ENCODE measurements at places on chromosomes 13 and 19.

- no peak for DNase-seq
These were observed 49.4 kb downstream of the FAM124A start for GRCh38 chr13:51271528-51272085.

DNA sequence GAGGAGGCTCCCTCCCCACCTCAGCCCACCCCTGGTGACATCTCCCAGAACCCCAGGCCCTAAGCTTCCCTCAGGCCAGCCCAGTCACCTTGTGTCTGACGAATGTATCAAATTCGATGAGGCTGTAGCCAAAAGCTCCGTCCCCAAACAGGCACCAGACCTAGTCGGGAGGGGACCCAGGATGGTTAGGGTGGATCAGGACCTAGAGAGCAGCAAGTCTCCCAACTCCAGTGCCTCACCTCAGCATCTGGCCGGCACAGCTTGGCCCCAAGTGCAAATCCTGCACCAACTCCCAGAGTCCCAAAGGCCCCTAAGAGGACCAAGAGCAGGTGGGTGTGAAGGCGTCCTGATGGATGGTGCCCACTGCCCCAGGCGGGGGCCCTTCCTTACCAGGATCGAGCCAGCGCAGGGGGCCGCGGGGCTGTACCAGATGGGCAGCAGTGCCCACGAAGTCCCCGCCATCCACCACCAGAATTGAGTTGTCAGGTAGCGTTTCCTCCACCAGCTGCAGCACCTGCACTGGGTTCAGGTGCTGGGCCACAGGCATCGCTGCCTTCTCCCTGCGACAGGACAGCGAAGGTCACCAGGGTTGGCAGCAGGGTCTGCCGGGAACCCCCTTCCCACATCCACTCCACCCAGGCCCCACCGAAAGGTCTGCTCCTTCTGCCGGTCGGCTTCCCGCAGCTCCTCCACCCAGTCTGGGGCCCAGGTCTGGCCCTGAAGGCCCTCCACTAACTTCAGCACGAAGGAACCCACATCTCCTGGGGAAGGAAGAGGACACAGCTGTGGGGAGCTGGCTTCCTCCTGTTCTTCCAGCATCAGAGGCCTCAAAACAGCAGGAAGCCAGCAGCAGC is 8.8 kb downstream of the SYDE1 start:
- DNase-seq, result no peak

DNA sequence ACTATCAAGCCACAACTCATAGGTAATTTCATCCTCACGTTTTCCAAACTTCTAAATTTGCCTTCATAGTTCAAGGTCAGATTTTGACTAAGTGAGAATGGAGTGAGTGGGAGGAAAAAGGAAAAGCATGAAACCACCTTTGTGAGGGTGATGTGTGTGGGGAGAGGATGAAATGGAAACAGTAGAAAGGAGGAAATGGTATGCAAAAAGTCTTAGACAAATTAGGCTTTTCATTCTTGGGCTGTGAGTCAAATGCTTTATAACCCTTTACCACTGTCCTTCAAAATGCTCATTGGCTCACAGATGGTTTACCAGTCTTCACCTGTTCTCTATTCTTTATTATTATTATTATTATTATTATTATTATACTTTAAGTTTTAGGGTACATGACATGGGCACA is 127.2 kb downstream of the RAP2A start:
- no peak for DNase-seq

DNA sequence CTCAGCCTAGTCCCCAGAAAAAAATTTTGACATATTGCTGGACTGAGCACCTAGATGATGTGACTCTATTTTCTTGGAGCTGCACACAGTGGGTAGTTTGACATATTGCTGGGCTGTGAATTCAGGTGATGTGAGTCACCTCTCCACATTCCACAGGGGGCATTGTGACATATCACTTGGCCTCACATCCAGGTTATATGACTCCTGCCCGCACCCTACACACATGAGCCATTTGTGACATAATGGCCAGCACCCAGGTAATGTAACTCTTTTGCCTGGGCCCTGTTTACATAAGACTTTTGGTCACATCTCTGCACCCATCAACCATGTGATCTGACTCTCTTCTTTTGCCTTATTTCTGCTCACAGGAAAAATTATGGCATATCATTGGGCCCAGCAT is 55.1 kb upstream of the ZNF43 start:
- no peak for DNase-seq

DNA sequence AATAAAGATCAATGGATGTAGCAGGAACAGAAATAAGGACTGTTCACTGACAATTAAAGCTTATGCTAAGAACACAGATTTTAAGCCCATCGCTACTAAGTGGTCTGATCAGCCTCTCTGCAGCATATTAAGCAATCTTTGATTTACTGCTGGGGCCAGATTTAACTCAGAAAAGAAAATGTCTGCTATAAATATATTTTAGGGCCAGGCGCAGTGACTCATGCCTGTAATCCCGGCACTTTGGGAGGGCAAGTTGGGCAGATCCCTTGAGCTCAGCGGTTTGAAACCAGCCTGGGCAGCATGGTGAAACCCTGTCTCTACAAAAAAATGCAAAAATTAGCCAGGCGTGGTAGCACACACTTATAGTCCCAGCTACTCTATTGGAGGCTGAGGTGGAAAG is 43.0 kb downstream of the METTL21C start:
- peak; percentile 76 for DNase-seq

- no peak for DNase-seq
These were observed 525.1 kb upstream of the NBEA start for GRCh38 chr13:34416971-34417380.

DNA sequence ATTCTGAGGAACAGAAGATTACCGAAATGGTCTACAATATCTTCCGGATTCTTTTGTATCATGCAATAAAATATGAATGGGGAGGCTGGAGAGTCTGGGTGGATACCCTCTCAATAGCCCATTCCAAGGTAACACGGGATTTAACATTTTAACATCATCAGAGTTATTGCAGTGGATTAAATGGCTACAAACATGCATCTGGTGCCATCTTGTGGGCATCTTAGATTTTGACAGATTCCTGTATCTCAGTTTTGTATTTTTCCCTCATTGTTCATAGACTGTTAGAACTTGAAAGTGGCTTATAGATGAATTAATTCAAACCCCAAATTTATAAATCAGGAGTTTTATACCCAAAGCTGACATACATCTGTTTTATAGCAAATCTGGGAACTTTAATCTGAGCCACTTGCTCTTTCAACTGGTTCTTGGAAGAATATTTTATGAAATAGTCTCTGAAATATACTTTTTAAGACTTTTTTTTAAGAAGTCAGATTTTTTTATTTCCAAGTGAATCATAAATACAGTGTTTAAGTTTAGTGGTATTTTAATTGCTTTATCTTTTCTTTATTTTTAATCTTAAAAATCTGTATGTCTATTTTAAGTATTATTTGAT is 215.2 kb downstream of the NBEA start:
- peak; percentile 51 for DNase-seq

- no peak for DNase-seq
These were observed 2.4 kb downstream of the FGF21 start for GRCh38 chr19:48757741-48758144.

DNA sequence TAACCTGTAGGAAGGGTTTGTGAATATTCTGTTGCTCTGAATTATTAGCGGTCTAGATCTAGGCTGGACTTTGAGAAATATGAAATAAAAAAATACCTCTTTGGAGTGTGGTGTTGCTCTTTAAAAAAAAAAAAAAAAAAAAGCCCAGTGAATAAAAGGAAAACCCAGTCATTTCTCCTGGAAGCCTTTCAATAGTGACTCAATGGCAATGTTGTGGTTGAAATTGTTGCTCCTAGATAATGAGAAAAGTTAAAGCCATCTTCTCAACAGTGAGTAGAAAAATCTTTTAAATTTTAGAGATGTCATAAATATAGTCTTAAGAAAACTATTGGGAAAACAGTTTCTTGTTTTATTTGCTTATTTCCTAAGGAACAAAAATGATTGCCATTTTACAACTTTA is 135.3 kb downstream of the RFC3 start:
- DNase-seq, result no peak

- DNase-seq, result no peak
These were observed 20.7 kb downstream of the TBC1D4 start for GRCh38 chr13:75461314-75461713.

GRCh38 chr19:42762789-42763188 is 2.7 kb downstream of the PSG8 start:
- peak; percentile 4 for DNase-seq

DNA sequence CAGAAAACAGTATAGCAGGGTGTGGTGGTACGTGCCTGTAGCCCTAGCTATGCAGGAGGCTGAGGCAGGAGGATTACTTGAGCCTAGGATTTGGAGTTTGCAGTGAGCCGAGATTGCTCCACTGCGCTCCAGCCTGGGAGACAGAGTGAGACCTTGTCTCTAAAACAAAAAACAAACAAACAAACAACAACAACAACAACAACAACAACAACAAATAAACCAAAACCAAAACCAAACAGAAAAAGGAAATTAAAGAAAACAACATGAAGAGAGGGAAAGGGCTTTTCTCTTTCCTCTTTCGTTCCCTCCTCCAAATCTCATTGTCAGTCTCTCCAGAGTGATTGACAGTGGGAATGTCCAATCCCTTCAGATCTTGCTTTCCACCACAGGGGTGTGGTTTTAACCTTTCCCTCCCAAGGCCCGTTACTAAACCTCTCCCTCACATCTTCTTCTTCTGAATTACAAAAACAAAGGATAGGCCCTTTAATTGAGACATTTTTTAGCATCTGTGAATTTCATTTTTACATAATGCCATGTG is 341.2 kb downstream of the HS6ST3 start:
- no peak for DNase-seq

- DNase-seq, result no peak
These were observed 15.8 kb upstream of the MICU2 start for GRCh38 chr13:21619633-21620220.

- no peak for DNase-seq
These were observed 8.9 kb downstream of the CEBPA start for GRCh38 chr19:33293255-33294057.

DNA sequence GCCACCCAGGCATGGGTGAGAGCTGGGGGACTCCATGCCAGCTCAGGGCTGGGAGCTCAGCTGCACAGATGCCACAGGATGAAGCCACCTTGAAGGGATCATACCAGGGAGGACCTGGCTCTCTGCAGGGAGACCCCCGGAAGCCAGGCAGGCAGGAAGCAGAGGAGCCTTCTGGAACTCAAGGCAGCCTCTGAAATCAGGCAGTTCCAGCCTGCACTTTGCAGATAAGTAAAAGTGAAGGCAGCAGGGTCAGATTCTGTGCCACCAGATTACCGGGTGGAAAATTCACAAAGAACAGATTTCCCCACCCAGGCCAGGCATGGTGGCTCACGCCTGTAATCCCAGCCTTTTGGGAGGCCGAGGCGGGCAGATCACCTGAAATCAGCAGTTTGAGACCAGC is 2.5 kb downstream of the TMEM259 start:
- DNase-seq, result no peak

GRCh38 chr13:51249770-51250741 is 27.9 kb downstream of the FAM124A start:
- no peak for DNase-seq

GRCh38 chr13:62387647-62388046 is 972.0 kb upstream of the PCDH20 start:
- DNase-seq, result peak; percentile 22

GRCh38 chr19:39941615-39942365 is 7.4 kb upstream of the FCGBP start:
- no peak for DNase-seq

GRCh38 chr13:65710514-65710913 is 1519.6 kb downstream of the PCDH9 start:
- no peak for DNase-seq

- DNase-seq, result no peak
These were observed 5.4 kb upstream of the ARGLU1 start for GRCh38 chr13:106573284-106573846.

GRCh38 chr13:34207872-34208271 is 389.9 kb downstream of the RFC3 start:
- DNase-seq, result no peak

- DNase-seq, result no peak
These were observed 12.8 kb downstream of the SMAD9 start for GRCh38 chr13:36907266-36907665.

DNA sequence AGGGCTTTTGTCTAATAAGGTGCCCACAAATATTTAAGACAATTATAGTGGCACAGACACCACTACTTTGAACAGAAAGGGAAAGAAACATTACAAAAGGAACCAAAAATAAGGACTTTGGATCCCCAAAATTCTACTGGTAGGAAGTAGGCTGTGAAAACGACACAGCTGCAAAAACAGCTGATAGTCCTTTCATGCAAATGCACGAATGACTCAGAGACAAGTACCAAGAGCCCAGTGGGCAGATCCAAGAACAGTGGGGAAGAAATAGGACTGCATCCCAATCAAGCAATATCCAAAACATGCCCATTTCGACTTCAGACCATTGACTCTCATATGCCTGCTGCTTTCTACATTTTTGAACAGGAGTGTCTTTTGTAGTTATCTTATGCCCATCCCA is 269.4 kb upstream of the NBEA start:
- DNase-seq, result no peak

- peak; percentile 16 for DNase-seq
These were observed 38.6 kb downstream of the ZNF823 start for GRCh38 chr19:11699931-11700794.

DNA sequence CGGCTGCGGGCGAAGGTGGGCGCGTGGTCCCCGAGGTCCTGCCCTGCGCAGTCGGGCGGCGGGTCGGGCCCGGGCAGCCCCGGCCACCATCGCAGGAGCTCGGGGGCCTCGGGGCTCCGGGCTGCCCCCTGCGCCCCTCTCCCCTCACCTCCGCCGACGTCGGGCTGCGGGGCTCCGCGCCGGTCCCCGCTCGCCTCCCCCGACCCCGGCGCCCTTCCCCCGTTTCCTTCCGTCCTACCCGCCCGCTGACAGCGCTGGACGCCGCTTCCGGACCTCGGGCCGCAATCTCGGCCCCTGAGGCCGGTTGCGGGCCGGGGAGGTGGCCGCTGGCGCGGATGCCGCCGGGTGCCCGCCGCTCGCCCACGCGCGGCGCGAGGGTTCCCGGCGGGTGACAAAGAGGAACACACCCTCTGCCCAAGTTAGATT is 720 bp downstream of the FARP1 start:
- DNase-seq, result peak; percentile 22

GRCh38 chr13:92251671-92252210 is 853.3 kb downstream of the GPC5 start:
- no peak for DNase-seq

DNA sequence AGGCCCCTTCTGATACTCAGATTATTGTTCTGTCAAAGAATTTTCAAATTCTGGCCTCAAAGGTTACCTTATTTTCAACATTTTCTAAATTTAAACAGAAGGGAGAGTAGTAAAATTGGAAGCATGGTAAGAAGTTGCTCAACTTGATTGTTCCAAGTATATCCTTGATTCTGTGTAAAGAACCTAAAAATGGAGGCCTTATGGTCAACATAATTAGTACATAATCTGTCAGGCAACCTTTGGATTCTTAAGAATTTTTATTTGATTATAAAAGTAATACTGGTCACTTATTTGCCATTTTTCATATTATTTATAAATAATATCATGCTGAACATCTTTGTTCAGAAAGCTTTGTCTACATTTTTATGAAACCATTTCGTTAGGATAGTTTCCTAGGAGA is 83.9 kb downstream of the STARD13 start:
- no peak for DNase-seq

DNA sequence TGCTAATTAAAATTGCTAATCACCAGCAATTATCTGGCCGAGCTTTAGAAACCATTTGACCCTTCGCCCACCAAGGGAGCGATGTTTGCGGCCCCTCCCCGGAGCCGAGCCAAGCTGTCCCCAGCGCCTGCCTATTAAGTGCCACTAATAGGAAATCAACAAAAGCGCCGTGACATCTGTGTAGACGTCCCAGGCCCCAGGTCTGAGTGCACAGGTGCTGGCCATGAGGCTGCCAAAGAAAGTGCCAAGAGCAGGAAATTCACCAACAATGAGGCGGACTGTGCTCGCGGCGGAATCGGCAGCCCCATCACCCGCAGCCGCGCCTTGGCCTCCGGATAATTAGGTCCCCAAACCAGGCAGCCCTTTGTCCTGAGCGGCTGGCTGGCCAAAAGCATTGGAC is 44.5 kb upstream of the SPACA7 start:
- DNase-seq, result no peak
